ENCODE measurements at places on chromosomes 3 and 15.

GRCh38 chr3:155079746-155080487 lies at the start of gene MME:
TSS of gene MME (plus strand) at chr3:155080319. CDS start at chr3:155084168, 3,849 bp downstream.
- no peak for DNase-seq

DNA sequence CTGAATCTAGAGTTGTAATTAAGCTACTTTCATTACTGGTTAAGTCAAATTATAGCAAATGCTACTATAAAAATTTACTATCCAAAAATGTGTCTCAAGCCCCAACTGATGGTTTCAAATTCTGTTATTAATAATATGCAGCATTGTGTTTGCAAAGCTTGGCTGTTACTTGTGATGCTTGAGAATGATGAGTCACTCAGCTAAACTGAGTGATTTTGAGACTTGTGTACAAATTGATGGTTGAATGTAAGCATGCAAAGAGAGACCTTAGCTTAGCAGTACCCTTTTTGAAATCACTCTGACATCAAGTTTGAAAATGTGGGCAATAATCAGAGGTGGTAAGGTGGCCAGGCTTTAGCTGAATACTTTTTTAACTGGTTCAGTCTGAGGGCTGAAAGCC lies 27.6 kb downstream of the OPA1 start:
- no peak for DNase-seq

GRCh38 chr15:42704492-42704926 lies 32.4 kb downstream of the CDAN1 start:
- DNase-seq: peak; percentile 50

DNA sequence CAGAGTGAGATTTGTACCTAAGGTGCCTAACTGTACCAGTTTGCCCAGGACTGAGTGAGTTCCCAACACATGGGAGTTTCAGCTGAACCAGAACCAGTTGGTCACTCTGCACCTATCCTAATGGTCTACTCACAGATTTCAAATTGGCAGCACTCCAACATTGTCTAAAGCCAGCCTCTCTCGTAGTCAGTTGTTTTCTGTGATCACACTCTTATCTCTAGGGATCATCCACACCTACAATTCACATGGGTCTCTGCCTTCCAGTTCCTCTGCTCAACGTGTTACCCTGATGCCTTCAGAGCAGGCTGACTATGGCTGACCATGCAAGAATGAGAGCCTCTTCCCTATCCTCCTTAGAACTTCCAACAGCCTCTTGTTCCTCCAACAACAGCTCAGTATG lies 624.8 kb downstream of the NTRK3 start:
- DNase-seq: no peak

GRCh38 chr15:68653031-68653635 lies 74.3 kb downstream of the CORO2B start:
- DNase-seq: no peak

GRCh38 chr3:161552984-161553560 lies 56.5 kb downstream of the OTOL1 start:
- no peak for DNase-seq

GRCh38 chr3:114057011-114057347 lies 442 bp downstream of the QTRT2 start:
- no peak for DNase-seq

DNA sequence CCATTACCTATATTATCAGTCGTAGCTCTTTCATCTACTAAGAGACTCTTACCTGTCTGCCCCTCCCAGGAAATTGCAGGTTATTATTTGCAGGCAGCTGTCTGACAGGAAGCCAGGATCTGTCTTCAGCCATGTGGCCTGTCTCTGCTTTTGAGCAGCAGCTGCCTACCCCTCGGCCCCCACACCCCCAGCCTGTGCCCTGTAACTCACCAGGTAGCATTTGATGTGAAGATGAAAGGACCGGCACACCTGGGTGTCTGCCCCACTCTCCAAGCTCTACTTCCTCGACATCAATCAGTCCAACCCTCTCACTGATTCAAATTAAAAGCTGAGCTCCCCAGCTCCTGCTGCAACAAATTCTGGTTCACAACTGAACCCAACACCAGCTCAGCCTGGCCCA lies 197.2 kb upstream of the CTNNB1 start:
- DNase-seq: no peak

Measured in stimulated activated CD4-positive, alpha-beta T cell treated with anti-CD3 and anti-CD28 coated beads, Interleukin-12 subunit alpha, Interleukin-12 subunit beta, amount 100 ng/mL, for 48 hours (primary cell).